ENCODE measurements at places on chromosomes 4 and X.

DNA sequence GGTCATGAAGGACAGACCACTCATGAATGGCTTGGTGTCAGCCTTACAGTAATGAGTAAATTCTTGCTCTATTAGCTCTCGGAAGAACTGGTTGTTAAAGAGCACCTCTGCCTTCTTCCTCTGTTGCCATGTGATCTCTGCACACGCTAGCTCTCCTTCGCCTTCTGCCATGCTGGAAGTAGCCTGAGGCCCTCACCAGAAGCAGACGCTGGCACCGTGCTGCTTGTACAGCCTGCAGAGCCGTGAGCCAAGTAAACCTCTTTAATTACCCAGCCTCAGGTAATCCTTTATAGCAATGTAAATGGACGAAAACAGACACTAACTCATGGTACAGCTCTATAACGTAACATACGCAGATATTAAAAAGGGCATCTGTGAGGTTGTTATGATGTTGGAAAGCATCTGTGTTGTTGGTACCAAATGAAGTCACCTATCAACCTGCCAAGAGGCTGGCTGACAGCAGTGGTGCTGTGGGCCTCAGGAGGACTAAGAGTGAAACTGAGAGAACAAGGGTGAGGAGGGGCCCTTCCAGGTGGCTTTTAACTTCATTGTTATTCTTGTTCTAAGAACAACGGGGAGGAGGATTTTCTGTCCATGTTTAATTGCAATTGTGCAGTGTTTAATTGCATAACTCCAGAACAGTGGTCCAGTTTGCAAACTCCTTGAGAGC, 69.2 kb downstream of the CRMP1 start:
- DNase-seq = no peak

DNA sequence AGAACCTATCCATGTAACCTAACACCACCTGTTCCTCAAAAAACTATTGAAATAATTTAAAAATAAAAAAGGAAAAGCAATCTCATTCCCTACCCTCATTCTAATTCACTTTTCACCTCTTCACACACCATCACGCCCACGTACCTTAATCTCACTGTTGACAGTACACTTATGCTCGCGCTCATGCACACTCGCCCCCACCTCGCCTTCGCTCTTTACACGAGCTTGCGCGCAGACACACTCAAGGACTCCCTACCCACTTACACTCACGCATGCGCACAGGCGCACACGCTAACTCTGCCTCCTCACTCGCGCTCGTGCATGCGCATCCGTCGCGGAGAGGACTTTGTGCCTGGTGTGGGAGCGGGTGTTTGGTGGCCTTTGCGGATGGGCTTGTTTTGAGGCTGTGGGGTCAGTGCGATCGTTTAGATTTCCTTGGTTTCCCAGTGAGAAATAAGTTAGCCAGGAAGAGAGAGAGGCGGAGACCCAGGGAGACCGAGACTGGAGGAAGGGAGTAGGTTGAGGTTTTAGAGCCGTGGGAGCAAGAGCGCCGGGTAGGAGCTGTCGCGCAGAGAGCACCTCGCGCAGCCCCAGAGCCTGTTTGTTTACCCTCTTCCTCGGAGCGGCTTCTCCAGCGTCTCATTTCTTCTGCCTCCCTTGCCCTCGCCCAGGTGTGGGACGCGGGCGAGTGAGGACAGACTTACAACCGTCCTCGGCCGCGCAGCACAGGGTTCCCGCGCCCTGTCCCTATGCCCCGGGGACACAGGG, 8.1 kb upstream of the GSX2 start:
- DNase-seq = peak; percentile 77

- no peak for DNase-seq
These were observed 172.2 kb upstream of the ARHGAP24 start for GRCh38 chr4:85302756-85303155.

DNA sequence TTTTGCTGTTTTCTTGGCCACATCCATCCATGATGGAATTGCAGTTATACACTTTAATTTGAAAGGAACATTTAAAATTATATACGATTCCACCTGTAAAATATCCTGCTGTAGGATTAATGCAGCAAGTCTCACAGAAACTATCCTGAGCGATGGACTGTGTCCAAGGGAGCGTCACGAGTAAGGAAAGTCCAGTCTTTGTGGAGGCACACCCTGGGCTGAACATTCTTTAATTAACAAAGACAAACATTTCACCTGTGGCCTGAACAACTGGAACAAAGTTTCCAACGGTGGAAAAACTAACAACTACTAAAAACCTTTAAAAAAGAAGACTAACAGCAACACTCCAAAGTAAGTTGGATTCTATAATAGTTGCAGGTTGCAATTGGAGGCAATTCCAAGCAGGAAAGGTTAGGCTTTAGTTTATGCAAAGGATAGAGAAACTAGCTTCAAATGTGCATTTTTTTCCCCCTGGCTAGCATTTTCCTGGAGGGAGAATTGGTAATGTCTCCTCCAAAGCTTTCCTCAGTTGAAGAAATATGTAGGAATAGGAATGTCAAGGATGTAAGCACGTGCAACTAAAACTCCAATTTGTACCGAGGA, 11.0 kb downstream of the EREG start:
- no peak for DNase-seq

DNA sequence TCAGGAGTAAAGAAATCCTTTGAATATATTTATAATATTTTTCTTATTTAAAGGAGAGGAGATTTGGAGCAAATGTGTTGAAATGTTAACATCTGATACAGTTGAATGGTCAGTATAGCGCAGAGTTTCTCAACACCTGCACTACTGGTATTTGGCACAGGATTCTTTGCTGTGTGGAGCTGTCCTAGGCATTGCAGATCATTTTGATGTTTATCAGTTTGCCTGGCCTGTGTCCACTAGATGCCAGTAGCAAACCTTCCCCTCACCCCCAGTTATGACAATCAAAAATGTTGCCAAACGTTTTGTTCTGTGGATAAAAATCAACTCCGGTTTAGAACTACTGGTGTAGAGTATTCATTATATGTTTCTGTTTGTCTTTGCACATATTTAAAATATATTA, 765.3 kb upstream of the SLIT2 start:
- DNase-seq = no peak

DNA sequence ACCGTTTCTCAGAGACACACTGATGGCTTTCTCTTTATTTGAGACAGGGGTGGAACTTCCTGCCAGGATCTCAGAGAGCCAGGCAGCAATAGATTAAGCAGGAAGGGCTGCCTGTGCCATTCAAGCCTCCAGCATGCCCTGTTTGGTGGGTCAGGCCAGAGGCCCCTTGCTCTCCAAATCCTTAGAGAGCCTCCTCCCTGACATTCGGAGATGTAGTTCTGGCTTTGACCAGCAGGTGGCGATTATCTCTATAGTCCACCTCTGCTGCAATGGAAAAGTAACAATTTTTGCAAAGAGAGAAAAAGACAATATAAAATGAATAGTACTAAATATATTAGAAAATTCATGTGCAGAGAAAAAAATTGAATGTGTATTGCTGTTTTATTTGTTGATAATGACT, 93.9 kb downstream of the NXF2B start:
- peak; percentile 39 for DNase-seq

All from cardiac muscle cell (in vitro differentiated cells and primary cell).